ENCODE measurements at places on chromosomes 5 and 9.

- DNase-seq, result no peak
Measured at GRCh38 chr5:156021866-156022265, 305.1 kb upstream of the SGCD start.

DNA sequence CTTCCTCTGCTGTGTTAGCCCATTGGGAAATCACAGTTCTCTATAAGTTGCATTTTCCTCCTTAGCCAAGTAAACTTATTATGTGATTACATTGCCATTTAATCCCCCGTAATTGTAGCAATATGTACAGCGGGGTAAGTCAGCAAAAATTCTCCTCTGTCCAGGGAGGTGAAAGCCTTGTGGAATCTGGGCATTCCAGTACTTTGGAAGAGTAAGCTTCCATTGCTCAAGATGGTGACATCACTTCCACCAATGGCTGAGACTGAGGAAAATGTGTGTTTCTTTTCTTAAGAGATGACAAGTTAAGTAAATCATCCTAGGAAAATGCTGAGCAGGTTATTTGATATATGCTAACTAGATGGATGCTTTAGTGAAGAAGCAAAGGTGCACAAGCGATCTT, 436.7 kb downstream of the CETN3 start:
- no peak for DNase-seq

DNA sequence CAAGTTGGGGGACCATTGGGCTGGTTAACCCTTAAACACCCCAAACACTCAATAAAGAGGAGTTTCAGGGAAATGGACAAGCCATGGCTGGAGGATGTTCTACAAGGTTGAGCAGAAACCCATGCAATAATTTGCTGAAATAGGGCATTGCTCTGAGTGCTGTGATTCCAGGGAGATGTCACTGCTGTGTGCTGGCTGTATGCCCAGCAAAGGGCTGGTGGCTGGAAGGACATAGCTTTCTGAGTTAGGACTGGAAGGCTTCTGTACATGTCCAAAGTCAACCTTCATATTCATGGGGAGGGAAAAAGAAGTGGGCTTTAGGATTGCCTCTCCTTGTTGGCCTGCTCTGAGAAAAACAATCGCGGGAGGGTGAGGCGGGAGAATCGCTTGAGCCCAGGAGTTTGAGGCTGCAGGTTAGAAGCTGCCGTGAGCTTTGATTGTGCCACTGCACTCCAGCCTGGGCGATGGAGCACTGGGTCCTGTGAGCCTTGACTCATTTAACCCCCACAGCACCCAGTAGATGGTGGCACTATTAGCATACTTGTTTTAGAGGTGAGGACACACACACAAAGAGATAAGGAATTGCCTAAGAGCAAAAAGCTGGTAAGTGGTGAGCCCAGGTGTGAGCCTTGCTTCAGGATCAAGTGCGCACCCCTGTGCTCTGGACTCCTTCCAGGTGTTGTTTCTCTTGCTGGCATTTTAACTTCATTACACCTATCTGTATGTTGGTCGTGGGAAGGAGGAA, 20.4 kb downstream of the IL12B start:
- no peak for DNase-seq

GRCh38 chr5:606061-606460, 6.1 kb upstream of the CEP72 start:
- DNase-seq, result no peak

DNA sequence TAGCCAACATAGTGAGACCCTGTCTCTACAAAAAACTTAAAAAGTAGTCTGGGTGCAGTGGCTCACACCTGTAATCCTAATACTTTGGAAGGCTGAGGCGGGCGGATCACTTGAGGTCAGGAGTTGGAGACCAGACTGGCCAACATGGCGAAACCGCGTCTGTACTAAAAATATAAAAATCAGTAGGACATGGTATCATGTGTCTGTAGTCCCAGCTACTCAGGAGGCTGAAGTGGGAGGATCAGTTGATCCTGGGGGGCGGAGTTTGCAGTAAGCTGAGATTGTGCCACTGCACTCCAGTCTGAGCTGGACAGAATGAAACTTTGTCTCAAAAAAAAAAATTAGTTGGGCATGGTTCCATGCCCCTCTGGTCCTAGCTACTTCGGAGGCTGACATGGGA, 57.9 kb upstream of the MIER3 start:
- DNase-seq, result no peak

- no peak for DNase-seq
Measured at GRCh38 chr9:136086951-136087740, 7.9 kb downstream of the NACC2 start.

GRCh38 chr5:76384189-76384588, 18.9 kb upstream of the IQGAP2 start:
- DNase-seq, result no peak

DNA sequence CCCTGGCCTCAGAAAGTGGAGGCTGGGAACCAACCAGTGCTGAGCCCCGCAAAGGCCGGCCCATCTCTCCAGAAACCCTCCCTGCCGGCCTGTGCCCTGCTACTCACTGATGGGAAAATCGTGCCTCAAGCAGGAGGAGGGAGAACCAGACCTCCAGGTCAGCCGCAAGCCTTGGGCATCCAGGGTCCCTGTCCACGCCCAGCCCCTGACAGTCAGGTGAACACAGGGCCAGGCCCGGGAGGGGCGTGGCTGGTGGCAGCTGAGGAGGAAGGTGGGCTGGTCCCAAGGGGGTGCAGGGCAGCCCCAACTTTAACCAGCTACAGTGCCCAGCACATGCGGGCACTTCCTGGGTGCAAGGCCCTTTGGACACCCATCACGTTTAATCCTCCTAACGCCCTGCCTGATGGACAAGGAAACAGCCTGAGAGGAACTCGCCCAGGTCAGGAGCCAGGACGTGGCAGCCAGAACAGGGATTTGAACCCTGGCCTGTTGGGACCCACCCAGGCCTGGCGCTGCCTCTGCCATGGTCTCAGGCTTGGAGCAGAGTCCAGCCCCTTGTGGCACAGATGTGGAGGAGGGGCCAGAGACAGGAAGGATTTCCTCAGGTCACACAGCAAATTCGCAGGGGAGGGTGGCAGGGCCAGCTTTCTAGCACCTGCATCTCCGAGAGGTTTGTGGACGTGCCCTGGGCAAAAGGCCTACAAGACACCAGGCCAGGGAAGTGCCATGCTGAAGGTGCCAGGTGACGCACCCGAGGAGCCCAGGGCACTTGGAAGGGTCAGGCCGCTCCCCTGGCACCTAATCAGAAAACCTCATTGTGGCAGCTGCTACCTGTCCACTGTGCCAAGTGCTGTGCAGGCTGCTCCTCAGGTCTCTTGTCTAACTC, 4.5 kb downstream of the RALGDS start:
- DNase-seq, result no peak

DNA sequence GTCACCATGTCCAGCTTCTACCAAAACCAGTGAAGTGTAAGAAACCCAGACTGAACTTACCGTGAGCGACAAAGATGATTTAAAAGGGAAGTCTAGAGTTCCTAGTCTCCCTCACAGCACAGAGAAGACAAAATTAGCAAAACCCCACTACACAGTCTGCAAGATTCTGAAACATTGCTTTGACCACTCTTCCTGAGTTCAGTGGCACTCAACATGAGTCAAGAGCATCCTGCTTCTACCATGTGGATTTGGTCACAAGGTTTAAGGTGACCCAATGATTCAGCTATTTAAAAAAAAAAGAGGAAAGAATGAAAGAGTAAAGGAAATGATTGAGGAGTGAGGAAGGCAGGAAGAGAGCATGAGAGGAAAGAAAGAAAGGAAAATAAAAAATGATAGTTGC, 19.8 kb downstream of the IL7R start:
- no peak for DNase-seq

- DNase-seq, result no peak
Measured at GRCh38 chr5:81805086-81805485, 54.2 kb upstream of the SSBP2 start.

DNA sequence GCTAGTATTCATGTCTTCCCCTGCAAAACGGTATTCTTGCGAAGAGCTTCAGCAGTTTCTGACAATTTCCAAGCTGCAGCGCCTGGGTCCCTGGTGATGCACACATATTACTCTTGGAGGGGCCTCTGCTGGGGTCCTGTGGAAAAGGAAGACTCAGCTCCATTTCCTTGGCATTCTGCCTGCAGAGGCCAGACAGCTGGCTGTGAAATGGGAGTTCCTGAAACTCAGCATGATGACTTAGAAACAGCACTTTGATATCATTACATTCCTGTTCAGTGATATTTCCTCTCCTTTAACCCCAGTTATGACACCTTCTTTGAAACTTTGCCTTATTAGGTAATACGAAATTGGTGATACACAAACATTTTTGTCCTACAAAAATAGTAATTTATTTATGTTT, 98.5 kb downstream of the APBA1 start:
- peak; percentile 31 for DNase-seq

- DNase-seq, result no peak
Measured at GRCh38 chr9:5013374-5013773, 28.3 kb downstream of the JAK2 start.

DNA sequence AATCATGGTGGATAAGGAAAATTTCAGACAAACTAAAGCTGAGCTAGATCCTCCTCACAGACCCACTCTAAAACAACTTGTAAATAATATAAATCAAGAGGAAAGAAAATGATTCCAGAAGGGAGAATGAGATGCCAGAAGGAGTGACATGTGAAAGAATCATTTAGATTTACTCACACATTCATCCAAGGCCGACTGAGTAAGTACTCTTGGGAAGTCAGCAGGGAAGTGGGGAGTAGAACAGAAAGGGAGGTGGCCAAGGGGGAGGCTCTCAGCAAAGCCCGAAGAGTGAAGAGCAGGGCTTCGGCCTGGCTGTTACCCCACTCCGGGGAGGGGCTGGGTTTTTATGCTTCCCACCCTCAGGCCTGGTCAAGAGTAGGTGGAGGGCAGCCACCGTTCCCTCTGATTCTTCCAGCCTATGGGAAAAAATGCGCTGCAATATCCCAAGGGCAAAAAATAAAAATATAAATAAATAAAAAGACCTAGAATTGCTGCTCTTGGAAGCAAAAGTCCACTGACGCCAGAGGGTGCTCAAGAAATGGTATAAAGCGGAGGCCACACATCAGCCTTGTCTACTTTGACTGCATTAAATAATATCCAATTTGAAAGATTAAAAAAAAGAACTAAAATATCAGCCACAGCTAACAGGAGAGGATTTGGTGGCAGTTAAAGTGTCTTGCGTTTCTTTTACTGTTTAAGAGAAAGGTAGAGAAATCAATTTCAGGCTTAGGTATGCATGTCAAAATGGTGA, 110.2 kb upstream of the COL5A1 start:
- DNase-seq, result no peak

GRCh38 chr9:5186416-5187169, 1.2 kb upstream of the INSL6 start:
- DNase-seq, result no peak

GRCh38 chr9:90642570-90643539, at the start of gene DIRAS2:
DIRAS2 (minus strand) TSS chr9:90642824; CDS start chr9:90613827, 28,997 bp downstream.
- DNase-seq, result no peak

DNA sequence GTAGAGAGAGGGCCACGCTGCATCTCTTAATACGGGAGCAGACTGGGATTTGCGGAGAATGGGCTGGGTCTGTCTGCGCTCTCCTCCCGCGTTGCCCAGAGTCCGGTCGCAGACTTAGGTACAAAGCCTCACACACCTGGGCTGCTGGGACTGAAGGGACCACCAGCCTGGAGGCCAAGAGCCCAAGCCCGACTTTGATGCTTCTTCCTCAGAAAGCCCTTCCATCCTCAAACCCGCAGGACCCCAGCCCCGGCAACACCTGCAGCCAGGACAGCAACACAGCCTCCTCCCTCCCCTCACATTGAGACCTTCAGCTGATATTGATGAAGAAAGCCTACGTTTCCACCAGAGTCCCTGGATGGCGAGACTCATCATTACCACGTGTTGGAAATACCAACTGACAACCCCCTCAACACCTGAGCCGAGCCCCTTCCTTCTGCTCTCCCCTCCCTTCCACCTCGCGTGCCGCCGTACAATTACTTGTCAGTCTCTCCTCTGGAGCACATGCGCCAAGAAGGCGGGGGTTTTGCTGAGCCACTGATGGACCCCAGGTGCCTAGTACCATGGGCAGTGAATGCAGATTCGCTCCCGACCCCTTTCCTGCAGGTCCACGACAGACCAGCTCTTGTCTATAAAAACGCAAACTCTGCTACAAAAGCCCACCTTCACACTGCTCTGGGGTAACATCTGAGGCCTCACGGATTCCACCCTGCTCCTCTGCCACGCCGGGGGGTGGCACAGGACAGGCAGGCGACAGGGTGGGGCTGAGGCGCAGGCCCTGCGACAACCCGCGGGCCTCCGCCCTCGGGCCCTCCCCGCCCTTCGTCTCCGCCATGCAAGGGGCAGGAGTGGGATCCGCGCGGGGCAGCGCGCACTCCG, 841 bp downstream of the ASB6 start:
- DNase-seq, result no peak

DNA sequence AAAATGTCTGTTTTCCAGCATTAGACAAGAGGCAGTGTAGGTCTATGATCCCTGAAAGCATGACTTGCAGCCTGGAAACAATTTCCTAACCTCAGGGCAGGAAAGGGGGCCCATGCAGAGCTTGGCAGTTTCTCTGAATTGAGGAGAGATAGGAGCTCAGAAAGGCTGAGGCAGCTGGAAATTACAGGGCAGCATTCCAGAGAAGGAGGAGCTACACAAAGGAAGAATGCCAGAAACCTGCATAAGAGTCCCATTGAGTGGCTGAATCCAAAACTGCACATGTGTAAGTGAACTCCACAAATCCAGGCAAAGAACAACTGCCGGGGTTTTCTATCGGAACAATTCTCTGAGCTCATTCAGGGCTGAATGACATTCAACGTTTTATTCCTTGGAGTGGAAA, 346.8 kb downstream of the PIK3R1 start:
- DNase-seq, result peak; percentile 12

DNA sequence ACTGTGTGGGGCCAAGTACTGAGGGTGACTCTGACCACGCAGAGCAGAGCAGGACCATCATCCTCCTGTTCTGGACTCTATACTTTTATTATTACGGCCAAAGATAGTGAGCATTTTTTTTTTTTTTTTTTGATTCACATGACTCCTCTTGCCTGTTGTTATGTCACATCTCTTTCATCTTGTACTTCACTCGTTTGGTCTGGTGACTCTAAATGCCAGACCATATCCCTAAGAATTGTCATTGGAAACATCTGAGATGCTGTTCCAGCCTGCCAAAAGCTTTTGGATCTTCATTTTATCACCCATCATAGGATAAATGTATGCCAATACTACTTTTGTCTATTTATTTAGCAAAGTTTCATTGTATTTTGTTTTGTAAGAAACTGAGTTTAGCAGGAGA, 168.2 kb upstream of the RAI14 start:
- DNase-seq, result no peak

DNA sequence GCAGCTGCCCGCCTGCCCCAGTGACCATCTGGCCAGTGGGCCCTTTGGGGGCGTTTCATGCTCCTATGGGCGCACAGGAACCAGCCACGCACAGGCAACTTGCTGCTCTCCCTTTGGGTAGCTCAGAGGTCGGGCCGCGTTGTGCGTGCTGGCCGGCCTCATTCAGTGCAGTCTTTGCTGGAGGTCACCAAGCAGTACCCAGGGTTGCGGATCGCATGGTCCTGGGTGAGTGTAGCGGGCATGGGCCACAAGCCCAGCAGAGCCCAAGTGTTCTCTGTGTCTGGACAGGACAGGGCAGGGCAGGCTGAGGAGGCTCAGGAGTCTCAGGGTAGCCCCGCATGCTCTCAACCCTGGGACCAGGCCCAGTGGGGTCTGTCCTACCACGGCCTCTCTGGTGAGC, 9.9 kb upstream of the MRNIP start:
- DNase-seq, result no peak
